Stimulated activated CD4-positive, alpha-beta T cell treated with anti-CD3 and anti-CD28 coated beads, Interleukin-2, amount 100 ng/mL, for 48 hours (primary cell): ENCODE measurements at places on chromosomes 3 and 15.

DNA sequence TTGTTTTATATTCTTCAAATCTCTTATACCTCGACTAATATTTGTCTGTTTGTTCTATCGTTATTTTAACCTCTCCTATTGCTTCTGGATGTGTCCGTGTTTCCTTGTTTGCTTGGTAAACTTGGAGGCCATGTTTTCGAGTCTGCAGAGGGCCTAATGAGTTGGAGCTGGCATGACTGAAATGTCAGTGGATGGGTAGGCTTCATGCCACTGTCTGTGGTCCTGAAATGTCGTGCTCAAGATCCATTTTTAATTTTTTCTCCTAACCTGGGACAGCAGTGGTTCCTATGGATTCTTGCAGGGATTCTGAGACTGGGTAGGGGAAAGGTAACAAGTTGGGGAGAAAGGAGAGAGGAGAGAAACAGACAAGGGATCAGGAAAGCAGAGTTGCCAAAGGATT is 18.8 kb upstream of the GASK1A start:
- no peak for DNase-seq

DNA sequence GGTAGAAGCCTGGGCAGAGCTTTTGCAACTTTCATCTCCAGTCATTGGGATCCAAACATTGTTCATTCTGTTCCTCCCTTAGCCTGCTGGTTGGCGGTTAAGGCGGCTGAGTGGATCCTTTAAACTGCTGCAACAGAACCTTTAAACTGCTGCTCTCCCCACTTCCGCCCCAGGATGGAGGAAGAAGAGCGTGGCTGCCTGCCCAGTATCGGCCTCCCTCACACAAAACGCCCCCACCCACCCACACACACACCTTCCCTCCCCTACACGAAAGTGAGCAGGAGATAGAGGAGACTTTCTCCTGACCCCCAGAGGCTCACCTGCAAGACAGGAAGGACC is 460 bp upstream of the ZMAT3 start:
- peak; percentile 31 for DNase-seq

DNA sequence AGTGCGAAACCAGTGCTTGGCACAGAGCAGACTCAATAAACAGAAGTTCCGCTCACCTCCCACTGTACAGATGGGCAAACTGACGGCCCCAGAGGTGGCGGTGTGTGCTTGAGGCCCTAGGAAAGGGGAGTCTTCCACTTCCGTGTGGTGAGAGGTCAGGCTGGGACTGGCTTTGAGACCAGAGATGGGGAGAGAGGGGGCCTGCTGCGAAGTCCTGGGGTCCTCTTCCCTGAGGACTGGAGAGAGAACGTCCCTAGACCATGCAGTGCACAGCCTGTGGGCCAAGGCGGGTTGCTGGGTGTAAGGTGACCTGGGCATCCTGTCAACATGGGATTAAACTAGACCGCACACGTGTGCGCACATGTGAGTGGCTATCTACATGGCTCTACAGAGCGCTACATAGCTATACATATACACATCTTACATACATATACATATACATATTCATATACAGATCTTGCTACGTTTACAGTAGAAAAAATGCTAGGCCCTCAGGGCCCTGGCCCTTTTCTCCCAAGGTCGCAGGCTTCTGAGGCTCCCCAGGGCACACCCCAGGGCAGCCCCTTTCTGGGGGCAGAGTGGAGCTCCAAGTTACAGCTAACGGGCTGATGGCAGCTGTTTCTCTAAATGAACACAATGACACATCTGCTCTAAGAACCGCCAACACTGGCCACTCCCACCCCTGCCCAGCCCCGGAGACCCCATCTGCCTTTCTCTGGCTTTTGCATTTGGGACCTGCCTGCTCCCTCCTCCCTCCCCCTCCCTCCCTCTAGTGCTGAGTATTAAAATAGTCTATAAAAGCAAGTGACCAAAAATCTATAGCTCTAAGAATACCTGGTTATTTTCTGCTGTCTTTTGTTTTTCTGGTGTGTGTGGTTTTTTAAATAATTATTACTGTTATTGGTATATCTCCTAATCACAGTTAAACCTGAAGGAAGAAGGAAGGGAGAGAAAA is 47.0 kb downstream of the HCN4 start:
- no peak for DNase-seq

DNA sequence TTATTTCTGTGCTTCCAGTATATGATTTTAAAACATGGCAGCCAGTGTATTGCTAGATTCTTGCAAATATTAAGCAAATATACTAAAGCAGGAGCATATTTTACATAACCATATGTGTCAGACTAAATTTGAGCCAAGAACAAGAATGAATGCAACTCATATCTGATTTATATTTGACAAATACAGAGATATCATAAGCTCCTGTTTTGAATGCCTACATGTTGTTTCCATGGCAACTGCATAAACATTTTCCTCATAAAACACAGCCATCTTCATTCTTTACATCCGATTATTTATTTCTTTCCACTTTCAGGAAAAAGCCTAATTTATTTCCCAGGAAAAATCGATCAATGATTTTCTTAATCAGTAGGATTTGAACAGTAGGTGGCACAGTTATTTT is 172.2 kb upstream of the TSPAN3 start:
- no peak for DNase-seq

GRCh38 chr3:2343031-2343682 is 244.5 kb downstream of the CNTN4 start:
- no peak for DNase-seq

GRCh38 chr15:34578283-34578674 is 5.2 kb downstream of the GOLGA8B start:
- DNase-seq: no peak

GRCh38 chr3:59580499-59580898 is 530.7 kb upstream of the CFAP20DC start:
- no peak for DNase-seq

DNA sequence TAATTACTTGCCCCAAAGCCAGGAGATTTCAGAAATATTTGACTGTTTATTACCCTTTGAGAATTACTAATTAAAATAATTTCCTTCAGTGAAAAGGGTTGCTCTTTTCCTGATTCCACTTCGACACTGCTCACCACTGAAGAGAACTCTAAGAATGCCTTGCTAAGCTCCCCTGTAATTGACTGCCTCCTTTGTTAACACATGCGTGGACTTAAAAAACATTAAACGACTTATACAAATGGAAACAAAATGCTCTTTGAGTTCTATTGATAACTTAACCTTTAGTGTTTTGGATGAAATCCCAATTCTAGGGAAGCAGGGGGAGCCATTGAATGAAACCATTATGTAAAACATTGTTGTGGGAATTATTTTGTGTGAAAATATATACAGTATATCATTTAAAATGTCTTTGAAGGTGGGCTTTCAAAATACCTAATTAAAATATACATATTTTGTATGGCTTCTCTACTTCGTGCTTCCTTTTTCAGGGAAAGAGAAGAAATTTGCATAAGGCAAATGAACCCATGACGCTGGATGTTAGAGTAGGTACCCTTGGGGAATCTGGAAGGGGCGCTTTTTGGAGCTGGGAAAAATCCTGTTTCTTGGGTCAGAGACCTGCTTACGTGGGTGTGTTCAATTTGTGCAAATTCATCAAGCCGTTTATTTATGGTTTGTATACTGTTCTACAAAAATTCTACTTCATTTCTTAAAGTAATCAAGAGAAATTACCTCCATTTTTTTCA is 64.2 kb downstream of the WWTR1 start:
- no peak for DNase-seq

DNA sequence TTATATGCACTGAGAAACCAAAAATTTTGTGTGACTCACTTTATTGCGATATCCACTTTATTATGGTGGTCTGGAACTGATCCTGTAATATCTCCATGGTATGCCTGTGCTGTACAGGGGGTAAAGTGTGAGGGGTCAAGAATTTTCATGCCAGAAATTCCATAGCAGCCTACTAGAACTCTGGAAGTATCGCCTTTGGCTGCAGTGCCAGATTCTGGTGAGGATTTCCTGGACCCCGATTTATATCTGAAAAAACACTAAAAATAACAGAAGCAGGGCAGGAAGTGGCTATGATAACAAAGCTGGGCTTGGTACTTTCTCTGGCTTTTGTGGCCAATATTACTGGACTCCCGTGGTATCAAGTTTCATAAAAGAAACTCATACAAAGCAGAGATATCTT is 36.4 kb downstream of the CCDC80 start:
- DNase-seq: no peak

- DNase-seq: no peak
Observed at GRCh38 chr3:23996095-23996524, 51.0 kb downstream of the NR1D2 start.

- no peak for DNase-seq
Observed at GRCh38 chr3:159928071-159928491, 60.6 kb upstream of the IL12A start.

GRCh38 chr15:42721916-42722315 is 15.0 kb downstream of the CDAN1 start:
- no peak for DNase-seq

- no peak for DNase-seq
Observed at GRCh38 chr3:164235289-164236028, 842.8 kb downstream of the SI start.

DNA sequence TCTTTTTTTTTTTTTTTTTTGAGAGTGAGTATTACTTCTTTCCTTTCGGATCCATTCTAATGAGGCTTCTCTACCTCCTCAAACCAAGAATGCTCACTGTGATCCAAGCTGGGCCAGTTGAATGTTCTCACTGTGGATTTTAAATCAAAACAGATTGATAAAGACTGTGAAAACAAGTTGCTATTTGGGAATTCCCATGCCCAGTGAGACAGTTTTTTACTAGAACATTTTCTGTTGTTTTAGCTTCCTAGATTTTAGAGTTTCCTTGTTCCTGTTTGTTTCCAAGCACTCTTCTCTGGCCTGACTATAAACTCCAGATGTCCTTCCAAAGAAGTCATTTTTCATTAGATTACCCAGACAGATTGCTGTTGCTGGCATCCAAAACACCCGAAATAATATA is 60.1 kb upstream of the GALNT15 start:
- DNase-seq: no peak

DNA sequence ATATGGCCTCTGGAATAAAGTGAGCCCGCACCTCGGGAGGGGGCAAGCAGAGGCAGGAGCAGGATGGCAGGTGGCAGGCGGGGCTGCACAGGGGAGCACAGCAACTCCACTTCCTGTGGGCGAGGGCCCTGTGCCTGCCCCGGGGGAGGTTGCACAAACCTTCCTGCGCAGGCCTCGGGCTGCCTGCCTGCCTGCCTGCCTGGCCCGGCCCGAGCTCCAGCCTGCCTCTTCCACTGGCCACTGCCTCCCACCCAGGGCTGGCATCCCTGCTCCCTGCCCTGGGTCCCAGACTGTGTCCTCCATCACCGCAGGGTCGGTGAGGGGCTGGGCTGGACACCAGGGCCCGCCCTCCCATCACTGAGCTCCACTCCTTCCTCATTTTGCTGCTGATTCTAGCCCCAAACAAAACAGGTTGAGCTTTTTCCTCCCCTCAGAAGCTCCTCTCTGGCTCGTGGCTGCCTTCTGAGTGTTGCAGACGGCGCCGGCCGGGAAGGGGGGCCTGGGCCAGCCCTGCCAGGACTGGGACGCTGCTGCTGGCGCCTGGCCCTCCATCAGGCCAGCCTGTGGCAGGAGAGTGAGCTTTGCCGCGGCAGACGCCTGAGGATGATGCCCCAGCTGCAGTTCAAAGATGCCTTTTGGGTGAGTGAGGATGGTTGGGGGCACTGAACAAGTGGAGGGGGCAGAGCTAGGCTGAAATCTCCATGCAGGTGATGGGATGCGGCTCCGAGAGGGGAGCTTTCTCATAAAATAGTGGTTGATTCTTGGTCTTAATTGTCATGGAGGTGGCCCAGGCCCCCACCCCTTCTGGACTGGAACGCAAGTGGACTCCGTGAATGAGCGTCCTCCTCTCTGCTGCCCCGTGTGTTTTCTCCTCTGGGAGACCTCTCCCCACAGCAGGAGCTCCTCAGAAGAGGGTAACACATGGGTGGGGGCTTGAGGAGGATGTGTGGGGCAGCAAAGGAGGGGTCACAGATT is at the start of gene PSTPIP1:
Gene PSTPIP1 (plus strand): TSS at position 156 of the 975 bp plus-strand sequence. CDS start 448 bp downstream, at position 604.
- DNase-seq: no peak

DNA sequence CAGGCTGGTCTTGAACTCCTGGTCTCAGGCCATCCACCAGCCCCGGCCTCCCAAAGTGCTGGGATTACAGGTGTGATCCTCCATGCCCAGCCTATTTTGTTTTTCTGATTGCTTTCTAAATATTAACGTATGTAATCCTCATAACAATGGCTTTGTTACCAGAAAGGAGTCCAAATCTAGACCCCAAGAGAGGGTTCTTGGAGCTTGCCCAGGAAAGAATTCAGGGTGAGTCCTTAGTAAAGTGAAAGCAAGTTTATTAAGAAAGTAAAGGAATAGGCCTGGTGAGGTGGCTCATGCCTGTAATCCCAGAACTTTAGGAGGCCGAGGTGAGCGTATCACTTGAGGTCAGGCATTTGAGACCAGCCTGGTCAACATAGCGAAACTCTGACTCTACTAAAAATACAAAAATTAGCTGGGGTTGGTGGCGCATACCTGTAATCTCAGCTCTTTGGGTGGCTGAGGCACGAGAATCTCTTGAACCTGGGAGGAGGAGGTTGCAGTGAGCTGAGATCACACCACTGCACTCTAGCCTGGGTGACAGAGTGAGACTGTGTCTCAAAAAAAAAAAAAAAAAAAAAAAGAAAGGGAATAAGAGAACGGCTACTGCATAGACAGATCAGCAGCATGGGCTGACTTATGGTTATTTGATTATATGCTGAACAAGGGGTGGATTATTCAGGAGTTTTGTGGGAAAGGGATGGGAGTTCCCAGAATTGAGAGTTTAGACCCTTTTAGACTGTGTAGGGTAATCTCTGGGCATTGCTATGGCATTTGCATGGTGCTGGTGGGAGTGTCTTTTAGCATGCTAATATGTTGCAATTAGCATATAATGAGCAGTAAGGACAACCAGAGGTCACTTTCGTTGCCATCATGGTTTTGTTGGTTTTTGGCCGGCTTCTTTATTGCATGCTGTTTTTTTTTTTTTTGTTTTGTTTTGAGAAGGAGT is 36.1 kb downstream of the TYRO3 start:
- DNase-seq: no peak

DNA sequence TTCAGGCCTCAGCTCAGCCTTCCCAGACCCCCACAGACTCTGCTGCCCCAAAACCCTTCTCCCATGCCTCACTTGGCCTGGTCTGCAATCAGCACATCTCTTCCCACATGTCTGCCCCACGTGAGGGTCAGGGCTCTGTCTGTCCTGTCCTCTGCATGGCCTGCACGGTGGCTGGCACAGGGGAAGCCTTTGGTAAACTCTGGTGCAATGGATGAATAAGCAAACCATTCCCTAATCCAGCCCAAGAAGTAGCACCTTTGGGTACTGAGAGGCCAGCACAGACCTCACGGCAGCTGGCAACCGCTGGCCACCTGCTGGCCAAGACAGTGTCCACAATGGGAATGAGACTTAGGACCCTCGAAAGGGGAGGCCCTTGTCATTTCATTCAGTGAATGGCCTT is 27.7 kb downstream of the ABTB1 start:
- DNase-seq: no peak

GRCh38 chr3:105365081-105365390 is 1.7 kb upstream of the ALCAM start:
- no peak for DNase-seq
